ENCODE measurements at places on chromosomes 2 and 18.

- DNase-seq: no peak
Measured at GRCh38 chr2:117137371-117137770, 677.1 kb upstream of the DDX18 start.

DNA sequence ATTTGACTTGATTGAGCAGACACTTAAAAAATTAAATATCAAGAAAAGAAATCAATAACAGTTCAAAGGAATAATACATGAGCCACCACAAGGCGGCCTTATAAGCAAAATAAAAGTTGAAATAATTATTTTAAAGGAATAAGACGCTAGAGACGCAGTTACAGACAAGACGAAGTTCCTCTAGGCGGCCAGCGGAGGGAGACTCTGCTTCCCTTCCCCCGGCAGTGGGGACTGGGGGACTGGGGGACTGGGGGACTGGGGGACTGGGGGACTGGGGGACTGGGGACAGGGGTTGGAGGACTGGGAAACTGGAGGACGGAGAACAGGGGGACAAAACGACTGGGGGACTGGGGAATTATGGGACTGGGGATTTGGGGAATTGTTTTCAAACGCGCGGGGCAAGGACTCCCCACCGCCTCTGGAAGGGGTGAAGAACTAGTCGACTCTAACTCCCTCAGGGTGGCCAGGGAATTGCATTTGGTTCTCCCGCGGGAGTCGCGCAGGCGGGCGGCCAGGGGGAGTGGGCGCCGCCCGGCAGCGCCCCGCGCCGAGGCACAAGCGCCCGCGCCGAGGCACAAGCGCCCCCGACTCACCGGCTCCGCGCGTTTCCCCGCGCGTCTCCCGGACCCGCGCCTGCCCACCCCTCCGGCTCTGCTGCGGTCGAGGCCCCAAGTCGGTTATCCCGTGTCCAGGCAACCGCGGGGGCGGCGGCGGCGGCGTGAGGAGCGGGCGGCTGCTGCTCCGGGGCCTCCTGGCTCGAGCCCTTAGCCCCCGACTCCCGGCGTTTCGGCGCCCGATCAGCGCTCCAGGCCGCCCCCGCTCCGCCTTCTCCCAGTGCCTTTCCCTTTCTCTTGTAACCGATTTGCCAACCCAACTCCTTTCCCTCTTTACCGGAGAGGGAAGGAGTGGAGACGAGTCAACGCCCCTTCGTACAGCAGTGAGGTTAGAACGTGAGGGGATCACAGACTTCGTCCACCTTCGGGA, at the start of gene CCDC178:
TSS of gene CCDC178 (minus strand) at position 662 of the 984 bp plus-strand sequence. CDS start 28,633 bp downstream, outside the sequence.
- DNase-seq: no peak

DNA sequence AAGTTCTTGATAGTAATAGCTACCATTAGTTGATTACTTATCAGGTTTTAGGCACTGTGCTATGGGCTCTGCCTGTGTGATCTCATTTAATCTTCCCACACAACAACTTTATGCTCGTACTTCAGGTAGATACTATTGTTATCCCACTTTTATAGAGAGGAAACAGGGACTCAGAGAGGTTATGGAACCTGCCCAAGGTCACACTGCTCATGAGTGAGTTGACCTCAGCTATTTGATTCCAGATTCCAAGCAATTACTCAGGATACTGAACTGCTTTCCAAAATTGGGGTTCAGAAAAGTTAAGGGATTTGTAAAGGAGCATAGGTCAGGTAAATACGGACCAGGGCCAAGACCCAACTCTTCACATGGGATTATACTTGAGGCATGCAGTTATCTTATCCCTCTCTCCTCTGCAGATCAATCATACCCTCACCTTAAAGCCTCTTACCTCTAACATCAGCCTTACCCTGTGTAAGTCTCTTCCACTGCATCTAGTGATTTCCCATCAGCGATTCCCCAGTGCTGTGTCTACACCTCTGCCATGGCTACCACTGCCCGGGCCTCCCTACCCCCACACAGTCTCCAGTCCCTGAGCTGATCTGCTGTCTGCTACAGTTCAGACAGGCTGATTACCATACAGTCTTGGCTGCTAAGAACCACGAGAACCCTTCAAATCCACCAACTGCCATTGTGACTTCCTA, 74.4 kb downstream of the ANTXR1 start:
- no peak for DNase-seq

- no peak for DNase-seq
Measured at GRCh38 chr2:39800752-39801151, 21.7 kb upstream of the THUMPD2 start.

DNA sequence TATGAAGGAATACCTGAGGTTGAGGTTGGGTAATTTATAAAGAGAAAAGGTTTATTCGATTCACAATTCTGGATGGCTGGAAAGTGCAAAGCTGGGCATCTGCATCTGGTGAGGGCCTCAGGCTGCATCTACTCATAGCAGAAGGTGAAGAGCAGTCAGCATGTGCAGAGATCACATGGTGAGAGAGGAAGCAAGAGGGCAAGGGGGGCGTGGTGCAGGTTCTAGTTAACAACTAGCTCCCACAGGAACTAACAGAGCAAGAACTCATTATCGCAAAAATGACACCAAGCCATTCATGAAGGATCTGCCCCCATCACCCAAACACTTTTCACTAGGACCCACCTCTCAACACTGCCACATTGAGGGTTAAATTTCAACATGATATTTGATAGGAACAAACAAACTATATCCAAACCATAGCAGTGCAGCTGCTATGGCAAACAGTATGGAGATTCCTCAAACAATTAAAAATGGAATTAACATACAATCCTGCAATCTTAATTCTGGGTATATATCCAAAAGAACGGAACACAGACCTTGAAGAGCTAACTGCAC, 72.8 kb upstream of the LDLRAD4 start:
- no peak for DNase-seq

GRCh38 chr2:232505856-232506255, 14.3 kb upstream of the PRSS56 start:
- no peak for DNase-seq

Measured in activated naive CD4-positive, alpha-beta T cell treated with Interleukin-2 at 50 U/mL for 16 hours (primary cell).